ENCODE measurements at places on chromosomes 1 and 21.

DNA sequence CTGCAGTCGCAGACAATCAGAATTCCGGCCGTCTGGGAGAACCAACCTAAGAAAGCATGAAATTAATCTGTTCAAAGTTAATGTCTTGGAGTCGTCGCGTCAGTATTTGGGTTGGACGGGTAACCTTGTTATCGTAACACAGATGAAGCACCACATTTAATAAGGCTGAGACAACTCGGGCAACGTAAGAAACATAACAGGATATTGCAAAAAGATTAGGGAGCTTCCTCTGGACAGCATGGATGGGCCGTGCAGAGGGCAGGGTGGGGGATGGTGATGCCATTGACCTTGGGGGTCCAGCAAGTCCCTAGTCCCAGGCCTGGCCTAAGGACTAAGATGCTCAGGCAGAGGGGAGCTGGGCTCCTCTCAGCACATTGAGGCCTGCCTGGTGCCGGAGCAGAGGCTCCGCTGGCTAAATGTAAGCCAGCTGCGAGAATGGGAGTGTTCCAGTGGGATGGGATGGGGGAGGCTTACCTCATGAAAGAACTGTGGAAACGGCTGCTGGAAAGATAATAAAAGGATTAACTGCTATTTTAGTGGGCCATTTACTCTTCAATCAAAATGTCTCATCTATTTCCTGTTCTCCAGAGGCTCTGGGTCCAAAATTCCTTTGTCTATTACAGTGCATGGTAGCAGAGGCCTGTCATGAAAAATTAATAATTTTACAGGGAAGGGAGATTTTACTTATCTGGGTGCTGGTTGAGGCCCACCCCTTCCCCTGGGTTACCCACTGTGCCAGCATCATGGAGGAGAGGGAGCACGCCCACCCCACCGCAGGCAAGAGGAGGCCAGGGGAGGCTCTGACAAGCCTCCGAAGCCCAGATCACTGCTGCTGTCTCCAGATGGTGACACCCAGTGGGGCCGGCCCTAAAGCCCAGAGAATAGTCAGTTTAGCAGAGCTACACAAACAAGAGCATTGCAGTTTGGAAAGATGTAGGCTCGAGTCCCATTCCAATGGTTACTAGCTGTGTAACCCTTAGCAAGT lies 131.6 kb downstream of the DMRTB1 start:
- peak; percentile 40 for DNase-seq

DNA sequence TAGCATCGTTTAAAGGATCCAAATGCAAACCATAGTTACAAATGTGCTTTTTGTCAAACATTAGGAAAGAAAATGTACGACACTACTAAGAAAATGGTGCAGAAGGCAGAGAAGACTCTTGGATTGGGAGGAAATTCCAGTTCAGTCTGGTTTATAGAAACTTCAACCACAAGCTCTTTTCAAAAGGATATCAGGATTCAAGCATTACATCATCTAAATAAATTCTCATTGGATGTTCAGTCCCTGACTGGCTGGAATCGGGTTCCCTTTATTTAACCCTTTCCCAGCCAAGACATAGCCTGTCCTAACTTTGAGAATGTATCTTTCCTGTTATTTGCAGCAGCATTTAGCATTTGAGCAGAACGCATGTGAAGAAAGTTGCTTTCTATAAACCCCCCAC lies 184.6 kb downstream of the LMO4 start:
- no peak for DNase-seq

- DNase-seq: no peak
Observed at GRCh38 chr1:180926164-180926981, 13.7 kb downstream of the KIAA1614 start.

DNA sequence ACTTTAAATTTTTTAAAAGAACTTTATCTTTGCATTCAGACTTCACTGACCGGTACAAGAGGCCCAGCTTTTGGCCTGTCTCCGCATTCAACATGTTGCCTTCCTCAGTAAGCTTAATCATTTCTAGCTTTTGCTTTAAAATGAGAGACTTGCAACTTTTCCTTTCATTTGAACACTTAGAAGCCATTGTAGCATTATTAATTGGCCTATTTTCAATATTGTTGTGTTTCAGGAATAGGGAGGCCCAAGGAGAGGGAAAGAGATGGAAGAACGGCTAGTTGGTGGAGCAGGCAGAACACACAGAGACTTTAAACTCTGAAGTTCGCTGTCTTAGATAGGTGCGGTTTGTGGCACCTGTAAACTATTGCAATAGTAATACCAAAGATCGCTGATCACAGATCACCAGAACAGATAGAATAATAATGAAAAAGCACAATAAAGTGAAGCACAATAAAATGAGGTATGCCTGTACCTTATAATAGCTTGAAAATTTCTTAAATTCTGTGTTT lies 31.4 kb downstream of the RABGAP1L start:
- no peak for DNase-seq

- no peak for DNase-seq
Observed at GRCh38 chr1:204077979-204078696, 5.2 kb downstream of the SOX13 start.

- DNase-seq: no peak
Observed at GRCh38 chr1:35255276-35255675, 13.2 kb upstream of the ZMYM4 start.

GRCh38 chr1:227058321-227058751 lies 118.2 kb downstream of the COQ8A start:
- no peak for DNase-seq

- no peak for DNase-seq
Observed at GRCh38 chr1:89527750-89528381, 3.2 kb downstream of the LRRC8B start.

DNA sequence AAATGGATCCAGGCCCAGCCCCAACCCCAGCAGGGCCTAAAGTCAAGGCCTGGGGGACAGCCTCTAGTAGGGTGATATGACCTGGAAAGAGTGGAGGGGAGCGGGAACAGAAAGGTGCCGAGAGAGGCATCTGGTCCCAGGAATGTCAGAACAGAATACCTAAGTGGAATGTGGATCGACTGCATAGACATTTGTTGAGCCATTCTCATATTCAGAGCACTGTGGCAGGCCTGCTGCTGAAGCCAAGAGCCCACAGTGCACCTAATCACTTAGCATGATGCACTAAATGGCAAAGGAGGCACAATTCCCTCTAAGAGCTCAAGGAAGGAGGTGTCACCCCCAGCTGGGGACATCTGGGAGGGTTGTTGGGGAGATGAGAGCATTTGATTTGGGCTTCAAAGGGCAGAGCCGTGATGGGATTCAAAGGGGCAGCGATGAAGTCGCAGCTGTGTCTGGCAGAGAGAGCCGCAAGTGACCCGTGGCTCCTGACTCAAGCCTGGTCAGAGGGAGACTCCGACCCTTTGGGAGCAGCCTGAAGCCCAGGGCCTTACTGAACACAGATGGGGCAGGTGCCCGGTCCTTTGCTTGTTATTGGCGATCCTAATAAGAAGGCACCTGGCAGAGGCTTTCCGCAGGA lies 8.6 kb upstream of the PKP1 start:
- no peak for DNase-seq

DNA sequence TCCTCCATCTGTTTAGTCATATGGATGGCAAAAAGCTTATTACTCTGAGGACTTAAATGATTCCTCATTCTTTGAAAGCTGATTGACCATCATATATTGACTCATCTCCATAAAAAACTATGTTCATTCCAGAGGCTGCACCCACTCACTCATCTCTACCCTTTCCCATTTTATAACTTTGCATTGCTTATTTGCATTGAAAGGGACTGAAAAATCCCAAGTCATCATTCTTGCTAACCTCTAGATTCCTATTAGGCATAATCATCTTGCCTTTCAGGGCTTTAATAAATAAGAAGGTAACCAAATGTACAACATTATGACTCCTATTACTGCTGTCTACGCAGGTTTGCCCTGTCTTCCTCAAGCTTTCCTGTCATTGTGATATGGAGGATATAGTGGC lies 1180.3 kb upstream of the B3GALT2 start:
- DNase-seq: no peak

GRCh38 chr1:236830560-236830959 lies 35.5 kb downstream of the MTR start:
- DNase-seq: no peak

DNA sequence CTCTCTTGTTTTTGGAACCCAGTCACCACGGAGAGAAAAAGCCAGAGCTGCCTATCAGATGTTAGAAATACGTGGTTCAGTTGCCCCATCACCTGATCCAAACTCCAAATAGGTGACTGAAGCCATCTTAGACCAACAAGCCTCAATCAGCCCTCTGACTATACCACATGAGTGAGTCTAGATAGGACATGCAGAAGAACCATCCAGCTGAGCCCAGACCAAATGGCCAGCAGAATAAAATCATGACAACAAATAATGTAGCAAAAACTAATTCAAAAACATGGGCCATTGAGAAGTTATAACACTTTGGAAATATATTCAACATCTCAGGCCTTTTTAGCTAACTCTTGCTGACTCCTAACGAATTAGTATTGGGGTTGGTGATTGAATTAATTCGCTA lies 348.4 kb upstream of the C1orf87 start:
- no peak for DNase-seq

GRCh38 chr21:35400233-35400939 lies 351.3 kb upstream of the RUNX1 start:
- DNase-seq: peak; percentile 76

DNA sequence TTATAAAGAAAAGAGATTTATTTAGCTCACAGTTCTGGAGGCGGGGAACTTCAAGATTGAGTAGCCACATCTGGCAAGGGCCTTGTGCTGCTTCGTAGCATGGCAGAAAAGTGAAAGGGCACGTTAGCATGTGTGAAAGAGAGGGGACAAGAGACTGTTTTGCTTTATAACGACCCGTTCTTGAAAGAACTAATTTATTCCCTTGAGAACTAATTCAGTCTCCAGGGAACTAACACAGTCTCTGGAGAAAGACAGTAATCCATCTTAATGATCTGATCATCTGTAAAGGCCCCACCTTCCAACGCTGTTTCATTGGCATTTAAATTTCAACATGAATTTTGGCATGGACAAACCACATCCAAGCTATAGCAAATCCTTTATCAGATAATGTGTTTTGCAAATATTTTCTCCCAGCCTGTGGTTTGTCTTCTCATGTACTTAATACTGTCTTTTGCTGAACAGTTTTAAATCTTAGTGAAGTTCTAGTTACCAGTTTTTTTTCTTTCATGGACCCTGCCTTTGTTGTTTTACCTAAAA lies 26.1 kb downstream of the MTR start:
- DNase-seq: no peak

- DNase-seq: no peak
Observed at GRCh38 chr1:30447701-30448100, 275.7 kb downstream of the MATN1 start.

DNA sequence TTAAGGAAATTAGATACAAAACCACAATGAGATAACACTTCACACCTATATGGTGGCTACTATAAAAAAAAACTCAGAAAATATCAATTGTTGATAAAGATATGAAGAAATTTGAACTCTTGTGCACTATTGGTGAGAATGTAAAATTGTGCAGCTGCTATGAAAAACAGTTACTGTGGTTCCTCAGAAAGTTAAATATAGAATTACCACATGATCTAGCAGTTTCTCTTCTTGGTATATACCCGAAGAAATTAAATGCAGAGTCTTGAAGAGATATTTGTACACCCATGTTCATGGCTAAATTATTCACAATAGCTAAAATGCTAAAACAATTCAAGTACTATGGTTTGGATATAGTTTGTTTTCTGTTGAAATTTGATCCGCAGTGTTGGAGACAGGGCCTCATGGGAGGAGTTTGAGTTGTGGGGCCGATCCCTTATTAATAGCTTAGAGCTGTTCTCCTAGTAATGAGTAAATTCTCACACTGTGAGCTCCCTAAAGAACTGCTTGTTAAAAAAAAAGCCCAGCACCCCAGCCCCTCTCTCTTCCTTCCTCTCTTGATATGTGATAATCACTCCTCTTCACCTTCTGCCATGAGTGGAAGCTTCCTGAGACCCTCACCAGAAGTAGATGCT lies 1412.1 kb downstream of the PLA2G4A start:
- DNase-seq: no peak

GRCh38 chr1:22536506-22536905 lies 26.8 kb upstream of the EPHA8 start:
- DNase-seq: no peak

DNA sequence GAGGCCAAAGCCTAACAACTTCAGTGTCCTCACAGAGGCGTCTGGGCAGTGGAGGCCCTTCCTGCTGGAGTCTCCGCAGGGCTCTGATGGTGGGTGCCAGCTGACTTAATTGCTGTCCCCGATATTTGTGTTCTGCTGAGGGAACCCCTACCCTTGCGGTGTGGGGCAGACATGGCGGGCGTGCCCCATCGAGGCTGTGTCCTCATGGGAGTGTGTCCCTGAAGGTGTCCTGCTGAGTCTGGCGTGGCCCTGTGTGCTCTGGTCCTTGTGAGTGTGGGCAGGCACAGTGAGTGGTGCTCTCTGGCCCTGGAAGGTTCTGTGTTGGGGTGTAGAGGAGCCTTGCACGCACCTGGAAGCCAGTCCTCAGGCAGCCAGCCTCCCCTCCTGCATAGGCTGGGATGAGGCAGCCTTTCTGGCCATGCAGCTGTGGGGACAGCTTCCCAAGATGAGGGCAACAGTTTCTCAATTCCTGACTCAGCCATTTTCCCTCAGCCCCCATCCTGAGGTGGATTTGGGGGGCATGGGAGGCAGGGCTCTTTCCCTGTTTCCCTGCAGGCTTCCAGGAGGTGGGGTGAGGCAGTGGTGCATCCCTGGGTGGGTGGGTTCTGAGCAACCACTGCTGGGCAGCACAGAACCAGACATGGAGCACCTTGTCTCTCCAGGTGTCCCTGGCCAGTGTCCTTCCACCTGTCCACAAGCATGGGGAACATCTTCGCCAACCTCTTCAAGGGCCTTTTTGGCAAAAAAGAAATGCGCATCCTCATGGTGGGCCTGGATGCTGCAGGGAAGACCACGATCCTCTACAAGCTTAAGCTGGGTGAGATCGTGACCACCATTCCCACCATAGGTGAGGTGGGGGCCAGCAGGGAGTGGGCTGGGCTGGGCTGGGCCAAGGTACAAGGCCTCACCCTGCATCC lies 6.5 kb downstream of the C1orf35 start:
- DNase-seq: peak; percentile 54

DNA sequence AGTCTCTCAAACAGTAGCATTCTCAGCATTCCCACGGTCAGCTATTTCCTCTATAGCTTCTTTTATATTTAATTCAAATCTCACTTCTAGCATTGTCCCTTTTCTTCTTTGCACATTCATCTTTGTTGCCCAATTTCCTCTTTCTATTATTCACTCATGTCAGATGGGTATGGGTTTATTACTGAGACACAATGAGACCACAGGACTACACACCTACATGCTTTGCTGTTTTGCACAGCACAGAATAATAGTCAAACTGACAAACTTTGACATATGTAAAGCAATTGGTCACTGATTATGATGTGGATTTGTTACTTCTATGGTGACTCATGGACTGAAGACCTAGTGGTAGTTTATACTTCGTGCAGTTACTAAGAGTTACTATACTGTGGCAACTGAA lies 5.8 kb upstream of the CD1C start:
- no peak for DNase-seq

DNA sequence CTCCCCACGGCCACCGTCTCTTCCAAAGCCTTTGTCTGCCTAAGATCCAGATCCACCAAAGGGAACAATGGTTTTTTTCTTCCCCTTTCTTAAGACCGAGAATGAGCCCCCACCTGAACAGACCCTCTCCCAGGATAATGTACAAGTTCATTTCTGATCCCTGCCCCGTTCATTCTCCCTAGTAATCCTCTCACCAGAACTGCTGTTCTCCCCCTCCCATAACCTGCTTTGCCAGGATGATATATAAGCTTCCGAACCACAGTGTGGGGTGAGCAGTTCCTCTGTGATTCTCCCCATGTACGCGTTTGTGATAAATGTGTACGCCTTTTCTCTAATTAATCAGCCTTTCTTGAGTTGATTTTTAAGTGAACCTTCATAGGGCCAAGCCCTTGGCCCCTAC lies 4.9 kb downstream of the RD3 start:
- DNase-seq: peak; percentile 15

Measured in activated CD8-positive, alpha-beta memory T cell treated with anti-CD3 and anti-CD28 coated beads for 24 hours (primary cell).